ENCODE measurements at places on chromosomes 2 and 18. TPM values are rescaled to one million over a fixed set of nuclear protein-coding genes. Genes with fewer than 3 reads are reported as not detected.

DNA sequence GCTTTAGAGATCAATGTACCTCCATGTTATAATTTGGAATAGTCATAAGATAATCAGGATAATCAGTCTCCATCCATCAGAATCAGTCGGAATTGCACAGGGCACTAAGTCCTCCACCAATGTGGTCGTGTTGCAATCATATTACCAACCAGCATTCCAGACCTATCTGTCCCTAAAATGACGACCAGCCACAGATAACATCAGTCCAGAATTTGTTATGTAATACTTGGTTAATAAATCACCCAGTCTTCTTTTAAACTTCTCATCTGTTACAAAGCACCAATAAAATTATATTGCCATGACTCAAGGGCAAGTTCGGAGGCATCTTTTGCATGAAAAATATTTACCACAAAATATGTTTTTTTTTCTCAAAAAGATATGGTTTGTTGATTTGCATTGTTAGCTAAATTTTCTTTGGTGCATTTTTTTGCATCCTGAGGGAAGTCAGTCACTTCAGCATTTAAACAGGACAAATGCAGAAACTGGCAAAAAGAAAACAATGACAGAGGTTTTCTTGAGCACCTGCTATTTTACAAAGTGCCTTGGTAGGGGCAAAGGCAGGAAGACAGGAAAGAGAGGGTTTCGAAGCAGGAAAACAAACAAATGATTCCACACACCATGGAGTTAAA, 29.3 kb downstream of the PIEZO2 start:
- H3K27ac ChIP-seq = no peak overlapping the region
- no peak for DNase-seq
- H3K4me1 ChIP-seq = no peaks in the 10 kb centered on the region
- H3K4me3 ChIP-seq = no peak overlapping the region
- H3K27me3 ChIP-seq = no peaks in the 10 kb centered on the region

DNA sequence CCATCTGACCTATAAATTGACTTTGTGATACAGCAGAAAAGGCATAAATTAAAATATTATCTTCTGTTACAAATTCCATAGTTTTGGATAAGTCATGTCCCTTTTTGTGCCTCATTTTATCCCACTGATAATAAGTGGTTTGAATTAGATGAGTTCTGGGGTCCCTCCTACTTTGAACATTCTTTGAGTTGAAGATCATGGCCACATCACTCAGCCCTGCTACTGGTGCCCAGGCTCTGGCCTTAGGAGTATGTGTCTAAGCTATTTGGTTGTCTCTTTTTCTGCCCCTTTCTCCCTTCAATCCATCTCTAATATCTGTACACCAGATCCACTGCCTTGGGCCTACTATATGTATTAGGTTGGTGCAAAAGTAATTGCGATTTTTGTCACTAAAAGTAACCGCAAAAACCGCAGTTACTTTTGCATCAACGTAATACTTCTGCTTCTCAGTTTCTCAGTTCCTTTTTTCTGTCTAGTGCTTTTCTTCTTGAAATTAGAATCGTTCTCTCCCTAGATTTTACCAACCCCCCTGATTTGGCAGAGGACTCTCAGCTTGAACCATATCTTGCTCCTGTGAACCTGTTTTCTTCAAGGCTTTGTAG, 362.5 kb upstream of the TNP1 start:
- H3K4me1 ChIP-seq = peaks cover 6% of the 10 kb centered on the region
- H3K27me3 ChIP-seq = no peaks in the 10 kb centered on the region
- no peak for DNase-seq

- no peaks in the 10 kb centered on the region for H3K27me3 ChIP-seq
- no peak for DNase-seq
- H3K27ac ChIP-seq = no peak overlapping the region
Observed at GRCh38 chr18:54712306-54712705, 116.0 kb upstream of the RAB27B start.

The RFX8 gene
- total RNA-seq = not detected

The KLHL29 gene
- total RNA-seq = 4.2 TPM

The RFTN2 gene
- total RNA-seq = 4.5 TPM
